ENCODE measurements at places on chromosomes 7 and 10.

- no peak for DNase-seq
Observed at GRCh38 chr7:22846961-22847360, 24.3 kb upstream of the TOMM7 start.

- DNase-seq: no peak
Observed at GRCh38 chr10:73788864-73789658, 3.7 kb downstream of the ZSWIM8 start.

DNA sequence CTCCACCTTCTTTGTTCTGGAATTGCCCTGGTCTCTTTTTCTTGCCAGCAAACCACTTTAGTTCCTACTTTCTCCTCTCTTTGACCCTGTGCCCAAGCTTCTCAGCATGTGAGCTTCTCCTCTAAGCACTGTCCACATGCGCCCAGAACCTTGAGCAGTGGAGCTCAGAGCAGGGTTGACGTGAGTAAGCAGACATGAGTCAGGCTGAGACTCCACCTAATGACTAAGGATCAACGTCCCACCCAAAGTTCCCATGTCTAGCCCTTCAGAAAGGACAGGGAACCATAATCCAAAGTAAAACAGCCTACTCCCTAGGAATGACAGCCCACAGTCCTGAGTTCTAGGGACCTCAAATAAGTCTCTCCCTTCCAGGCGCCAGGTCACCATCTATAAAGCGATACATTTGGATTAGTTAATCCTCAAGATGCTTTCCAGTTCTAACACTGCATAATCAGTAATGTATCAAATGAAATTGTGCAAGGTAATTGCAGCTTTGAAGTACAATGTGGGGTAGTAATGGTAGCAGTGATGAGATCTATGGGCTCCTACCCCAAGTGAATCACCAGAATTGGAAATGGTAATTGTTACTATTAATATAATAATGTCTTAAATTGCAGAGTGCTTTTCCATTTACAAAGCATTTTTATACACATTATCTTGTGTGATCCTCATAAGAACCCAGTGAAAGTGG is 44.5 kb downstream of the KCNMA1 start:
- no peak for DNase-seq

- no peak for DNase-seq
Observed at GRCh38 chr7:148218603-148219002, 372.0 kb upstream of the C7orf33 start.

GRCh38 chr10:53022611-53023088 is 250.1 kb upstream of the MBL2 start:
- DNase-seq: no peak

- DNase-seq: no peak
Observed at GRCh38 chr10:89540420-89540949, 5.1 kb upstream of the SLC16A12 start.

DNA sequence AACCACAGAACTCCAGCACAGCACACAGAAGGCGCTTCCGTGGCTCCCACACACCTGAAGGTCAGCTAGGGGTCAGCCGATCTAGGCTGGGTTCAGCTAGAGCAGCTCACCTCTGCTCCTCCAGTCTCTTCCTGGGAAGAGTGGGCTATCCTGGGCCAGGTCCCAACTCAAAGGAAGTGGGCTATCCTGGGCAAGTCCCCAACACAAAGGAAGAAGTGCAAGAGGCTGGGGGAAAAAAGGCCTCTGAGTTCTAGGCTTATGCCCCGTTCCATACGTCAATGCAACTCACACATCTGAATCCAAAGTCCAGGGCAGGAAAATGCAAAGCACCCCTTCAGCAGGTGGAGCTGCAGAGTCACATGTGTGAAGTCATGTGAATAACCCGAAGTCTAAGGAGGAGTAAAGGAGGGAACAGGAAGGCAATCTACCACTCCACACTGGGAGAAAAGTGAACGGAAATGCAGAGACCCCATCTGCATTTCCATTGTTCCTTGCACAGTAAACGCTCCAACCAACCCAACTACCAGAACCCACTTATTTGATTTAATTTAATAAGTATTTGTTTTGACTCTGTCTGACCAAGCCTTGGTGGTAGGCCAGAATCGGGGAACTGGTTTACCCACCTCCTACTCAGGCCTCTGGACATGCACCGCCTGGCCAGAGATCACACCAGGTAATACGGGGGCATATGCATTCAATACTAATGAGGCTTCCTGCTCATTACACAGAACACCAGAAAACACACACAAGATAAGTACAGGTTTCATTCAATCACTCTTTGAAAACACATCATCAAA is 95.5 kb upstream of the RNF32 start:
- no peak for DNase-seq

DNA sequence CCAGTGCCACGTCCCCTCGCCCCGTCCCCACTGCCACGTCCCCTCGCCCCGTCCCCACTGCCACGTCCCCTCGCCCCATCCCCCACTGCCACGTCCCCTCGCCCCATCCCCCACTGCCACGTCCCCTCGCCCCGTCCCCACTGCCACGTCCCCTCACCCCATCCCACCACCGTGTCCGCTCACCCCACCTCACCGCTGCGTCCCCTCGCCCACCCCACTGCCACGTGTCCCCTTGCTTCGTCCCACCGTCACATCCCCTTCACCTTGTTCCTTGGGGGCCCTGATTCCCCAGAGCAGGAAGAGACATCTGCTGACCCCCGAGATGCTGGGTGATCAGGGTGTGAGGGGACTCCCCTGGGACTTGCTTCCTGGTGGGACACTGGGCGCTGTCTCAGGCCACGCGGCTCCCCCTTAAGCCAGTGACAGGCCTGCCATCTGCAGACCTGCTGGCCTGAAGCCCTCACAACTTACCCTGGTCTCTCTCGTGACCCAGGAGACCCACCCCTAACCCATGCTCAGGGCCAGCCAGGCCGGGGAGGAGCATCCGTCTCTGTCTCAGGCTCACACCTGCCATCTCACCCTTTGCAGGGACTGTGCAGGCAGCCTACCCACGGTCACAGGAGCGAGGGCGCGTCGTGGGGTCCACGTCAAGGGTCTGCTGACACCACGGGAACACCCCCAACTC is 260.4 kb downstream of the ELFN1 start:
- no peak for DNase-seq

DNA sequence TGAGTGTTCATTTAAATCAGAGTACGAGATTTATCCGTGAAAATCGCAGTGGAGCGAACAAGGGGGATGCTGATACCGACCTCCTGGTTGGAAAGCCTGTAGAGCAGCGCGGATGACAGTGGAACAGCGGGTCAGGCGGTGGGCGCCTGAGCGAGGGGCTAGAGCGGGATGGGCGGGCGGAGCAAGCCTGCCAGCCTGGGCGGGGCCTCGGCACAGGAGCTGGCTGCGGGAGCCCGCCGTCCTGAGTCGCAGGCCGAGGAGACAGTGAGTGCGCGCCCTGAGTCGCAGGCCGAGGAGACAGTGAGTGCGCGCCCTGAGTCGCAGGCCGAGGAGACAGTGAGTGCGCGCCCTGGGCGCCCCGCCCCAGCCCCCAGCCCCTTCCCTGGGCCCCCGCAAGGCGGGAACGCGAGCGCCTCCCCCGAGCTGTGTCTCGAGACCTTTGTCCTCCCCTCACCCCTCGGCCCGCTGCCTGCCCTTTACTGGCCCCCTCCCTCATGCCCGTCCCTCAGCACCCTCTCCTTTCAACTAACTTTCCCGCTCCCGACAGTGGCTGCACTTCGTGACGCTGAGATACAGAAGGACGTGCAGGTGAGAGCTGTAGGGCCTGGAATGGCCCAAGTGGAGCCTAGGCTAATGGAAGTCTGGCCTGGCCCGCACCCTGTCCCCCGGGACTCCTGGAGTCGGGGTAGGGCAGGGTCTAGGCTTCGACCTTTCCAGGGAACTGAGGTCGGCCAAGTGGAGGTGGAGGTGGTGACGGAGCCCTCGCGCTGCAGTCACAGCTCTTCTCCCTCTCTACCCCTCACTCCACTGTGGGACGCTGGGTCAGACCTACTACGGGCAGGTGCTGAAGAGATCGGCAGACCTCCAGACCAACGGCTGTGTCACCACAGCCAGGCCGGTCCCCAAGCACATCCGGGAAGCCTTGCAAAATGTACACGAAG is at the start of gene AS3MT:
Gene AS3MT (plus strand): TSS at position 213 of the 941 bp plus-strand sequence. CDS start 123 bp downstream, at position 336.
- peak; percentile 45 for DNase-seq

GRCh38 chr7:19437446-19437845 is 271.4 kb downstream of the POLR1F start:
- DNase-seq: no peak

DNA sequence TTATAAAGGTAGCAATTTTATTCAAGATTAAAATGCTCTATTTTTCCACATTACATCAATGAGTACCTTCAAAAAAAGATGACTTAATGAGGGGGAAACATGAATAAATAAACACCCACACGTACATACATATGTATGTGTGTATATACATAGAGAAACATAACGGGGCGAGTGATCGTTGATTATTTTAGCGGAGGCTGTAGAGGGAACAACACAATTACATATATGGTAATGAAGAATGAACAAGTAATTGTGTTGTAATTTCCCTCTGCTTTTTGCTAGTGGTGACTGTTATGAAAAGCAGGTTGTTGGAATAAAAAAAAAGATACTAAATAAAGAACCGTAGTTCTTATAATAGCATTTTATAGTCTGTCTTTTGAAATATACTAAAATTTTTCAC is 63.2 kb downstream of the CACNB2 start:
- DNase-seq: no peak

- no peak for DNase-seq
Observed at GRCh38 chr7:96710544-96710943, 898 bp upstream of the SEM1 start.

DNA sequence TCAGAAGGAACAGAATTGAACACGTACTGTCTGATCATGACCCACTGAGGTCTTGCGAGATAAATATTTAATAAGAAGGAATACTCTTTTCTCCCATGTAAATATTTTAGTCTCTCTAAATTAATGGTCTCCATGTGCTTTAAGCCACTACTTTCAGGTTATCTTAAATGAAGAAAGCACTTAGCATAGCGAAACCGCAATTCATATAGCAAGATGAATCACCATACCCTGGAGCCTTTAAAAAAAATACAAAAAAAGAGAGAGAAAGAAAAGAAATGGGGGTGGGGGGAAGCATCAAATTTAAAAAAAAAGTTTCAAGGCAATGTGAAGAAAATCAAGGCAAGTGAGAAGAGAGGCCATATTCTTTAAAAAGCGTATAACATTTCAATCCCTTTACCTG is 82.5 kb downstream of the CTTNBP2 start:
- DNase-seq: no peak

- DNase-seq: no peak
Observed at GRCh38 chr7:92695308-92696261, 105.4 kb upstream of the FAM133B start.

- no peak for DNase-seq
Observed at GRCh38 chr10:30870896-30871295, 160.8 kb downstream of the ZNF438 start.

DNA sequence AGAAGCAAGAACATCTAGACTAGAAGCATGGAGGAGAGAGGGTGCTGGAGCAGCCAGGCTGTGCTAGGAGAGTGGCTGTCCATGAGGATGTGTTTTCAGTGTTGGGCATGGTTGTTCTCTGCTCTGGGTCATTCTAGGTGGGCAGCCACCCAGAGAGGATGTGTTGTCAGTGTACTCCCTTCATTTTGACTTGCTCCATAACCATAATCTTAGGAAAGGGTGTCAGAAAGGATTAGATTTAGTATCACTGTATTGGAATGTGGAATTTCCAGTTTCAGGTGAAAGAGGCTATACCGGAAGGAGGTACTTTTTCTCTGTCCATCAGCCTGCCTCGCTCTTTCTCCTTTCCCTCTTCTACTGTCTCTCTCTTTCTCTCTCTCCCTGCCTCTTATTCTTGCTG is 474.5 kb upstream of the PODXL start:
- DNase-seq: no peak

- DNase-seq: no peak
Observed at GRCh38 chr7:34734771-34735170, 76.8 kb downstream of the NPSR1 start.

DNA sequence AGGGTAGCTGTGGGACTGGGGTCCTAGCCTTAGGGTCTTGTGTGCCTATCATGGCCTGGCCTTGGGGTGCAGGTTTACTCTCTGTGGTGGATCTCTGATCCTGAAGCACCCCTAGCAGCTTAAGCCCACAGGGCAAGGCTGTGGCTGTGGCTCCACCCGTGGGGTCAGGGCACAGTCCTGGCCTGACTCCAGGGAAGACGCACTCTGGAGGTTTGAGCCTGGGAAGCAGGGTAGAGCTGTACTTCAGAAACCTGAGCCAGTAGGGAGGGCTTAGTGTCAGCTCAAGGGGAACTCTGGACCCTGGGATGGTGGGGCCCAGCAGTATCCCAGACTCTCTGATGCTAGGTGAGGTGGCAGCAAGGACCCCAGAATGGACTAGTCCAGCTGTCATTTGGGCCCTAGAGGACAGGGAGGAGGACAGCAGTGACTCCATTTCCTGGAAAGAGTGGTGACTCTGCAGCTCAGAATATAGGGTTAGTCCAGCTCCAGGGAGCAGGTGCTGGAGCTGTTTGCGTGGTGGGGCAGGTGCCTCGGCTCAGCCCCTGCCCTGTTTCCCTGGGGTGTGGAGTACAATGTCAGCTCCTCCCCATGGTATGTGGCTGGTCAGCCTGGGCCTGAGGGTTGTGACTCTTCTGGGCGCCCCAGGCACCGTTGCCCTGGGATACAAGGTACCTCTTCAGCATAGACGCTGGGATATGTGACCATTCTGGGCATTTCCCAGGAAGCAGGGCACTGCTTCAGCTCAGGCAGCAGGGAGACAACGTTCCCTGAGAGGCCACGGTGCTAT is 15.8 kb downstream of the GTPBP4 start:
- no peak for DNase-seq

GRCh38 chr7:85471740-85472139 is 284.9 kb upstream of the SEMA3D start:
- DNase-seq: no peak

DNA sequence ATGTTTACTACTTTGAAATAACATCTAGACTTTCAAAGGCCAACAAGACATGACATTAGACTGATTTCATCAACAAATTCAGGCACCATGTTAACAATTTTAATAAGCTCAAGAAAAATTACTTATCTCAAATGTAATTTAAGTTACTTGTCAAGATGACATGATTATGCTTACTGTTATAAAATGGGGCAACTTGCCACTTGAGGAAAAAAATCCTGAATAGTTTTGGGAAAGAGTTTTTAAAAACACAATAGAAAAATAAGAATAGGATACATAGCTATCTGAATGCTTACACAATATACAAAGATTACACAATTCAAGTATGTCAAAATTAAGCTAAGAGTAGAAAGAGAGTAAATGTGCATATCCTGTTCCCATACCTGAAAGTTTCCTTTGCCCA is 85.4 kb downstream of the RNF32 start:
- no peak for DNase-seq

DNA sequence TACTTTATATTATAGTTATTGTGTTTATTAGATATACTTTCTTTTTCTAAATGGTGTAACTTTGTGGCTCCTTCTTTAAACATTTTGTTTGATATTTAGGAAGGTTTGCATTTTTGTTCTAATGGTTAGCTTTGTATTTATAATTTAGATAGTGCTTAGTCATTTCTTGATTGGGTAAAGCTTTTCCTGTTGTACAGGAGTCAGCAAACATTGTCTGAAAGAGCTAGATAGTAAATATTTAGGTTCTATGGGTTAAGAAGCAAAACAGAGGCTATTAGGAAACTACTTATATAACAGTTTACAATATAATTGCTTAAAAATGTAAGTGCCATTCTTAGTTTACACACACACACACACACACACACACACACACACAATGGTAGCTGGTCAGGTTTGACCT is 70.6 kb upstream of the CCDC6 start:
- no peak for DNase-seq

GRCh38 chr7:84462259-84462658 is 267.7 kb upstream of the SEMA3A start:
- no peak for DNase-seq

All from GM13977 (cell line).